ENCODE measurements at places on chromosomes 5 and 9.

DNA sequence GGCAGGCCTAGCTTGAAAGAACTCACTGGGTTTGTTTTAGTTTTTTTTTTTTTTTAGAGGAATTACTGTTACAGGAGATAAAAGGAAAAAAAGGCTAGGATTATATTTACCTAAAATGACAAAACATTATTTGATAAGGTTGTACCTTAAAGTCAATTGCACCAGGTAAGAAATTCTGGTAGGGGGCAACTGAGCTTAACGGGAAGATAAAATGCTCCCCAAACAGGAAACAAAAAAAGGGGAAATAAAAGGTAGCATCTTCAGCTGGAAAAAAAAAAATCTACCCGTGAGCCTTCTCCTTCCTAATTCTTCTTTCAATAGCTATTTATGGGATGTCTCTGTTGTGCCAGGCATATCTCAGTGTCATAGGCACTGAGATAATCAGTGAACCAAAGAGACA, 164.5 kb downstream of the PIK3R1 start:
- DNase-seq, result no peak

GRCh38 chr9:134007150-134007549, 15.0 kb upstream of the VAV2 start:
- DNase-seq, result no peak

DNA sequence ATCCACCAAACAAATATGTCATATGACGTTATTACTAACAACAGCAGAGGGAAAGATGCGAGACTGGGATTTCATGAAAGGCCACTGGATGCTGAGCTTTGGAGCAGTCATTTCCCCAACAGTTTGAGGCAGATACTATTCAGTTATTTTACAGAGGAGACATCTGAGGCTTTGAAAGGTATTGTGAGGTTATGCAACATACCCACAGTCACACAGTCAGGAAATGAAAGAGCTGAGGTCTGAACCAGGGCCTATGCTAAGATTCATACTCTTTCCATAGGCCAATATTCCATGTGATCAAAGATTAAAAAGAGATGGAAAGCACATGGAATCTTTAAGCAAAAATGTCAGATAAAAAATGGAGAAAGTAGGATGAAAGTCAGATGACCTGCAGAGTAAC, 63.0 kb downstream of the LPAR1 start:
- DNase-seq, result no peak

DNA sequence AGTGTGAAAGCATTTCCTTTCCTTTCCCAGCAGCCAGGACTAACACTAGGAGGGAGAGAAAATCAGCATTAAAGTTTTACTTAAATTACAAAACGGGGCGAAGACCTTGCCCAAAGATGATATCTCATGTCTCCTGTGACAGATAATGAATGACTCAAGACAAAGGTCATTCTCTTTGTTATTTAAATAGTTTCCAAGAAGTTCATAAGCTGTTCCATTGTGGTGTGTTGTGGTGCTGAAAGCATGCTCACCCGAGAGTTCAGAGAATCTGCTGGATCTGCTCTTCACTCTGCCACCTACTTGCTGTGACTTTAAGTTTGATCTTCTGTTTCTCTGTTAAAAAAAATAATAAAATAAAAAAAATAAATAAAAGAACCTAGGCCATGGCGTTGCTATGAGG, 265.9 kb upstream of the NR4A3 start:
- no peak for DNase-seq

- no peak for DNase-seq
Measured at GRCh38 chr5:176784218-176785165, 25.9 kb upstream of the UNC5A start.

DNA sequence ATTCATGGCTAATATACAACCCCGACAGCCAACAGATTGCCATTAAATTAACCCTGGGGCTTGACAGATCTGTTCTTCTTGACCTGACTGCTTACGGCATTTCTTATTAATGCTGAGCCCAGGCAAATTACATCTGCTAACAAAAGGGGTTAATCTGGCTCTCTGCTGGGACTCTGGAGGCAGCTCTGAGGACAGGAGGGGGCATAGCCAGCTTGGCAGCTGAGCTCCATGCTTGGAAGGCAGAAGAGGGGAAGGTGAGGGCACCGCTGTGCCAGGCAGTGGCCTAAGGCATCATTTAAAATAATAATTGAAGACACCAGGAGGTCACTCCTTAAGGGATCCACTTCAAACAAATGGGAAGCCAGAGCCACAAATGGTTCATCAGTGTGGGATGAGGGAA, 126.0 kb upstream of the GPR151 start:
- no peak for DNase-seq

- no peak for DNase-seq
Measured at GRCh38 chr5:117434254-117434653, 859.6 kb upstream of the SEMA6A start.

DNA sequence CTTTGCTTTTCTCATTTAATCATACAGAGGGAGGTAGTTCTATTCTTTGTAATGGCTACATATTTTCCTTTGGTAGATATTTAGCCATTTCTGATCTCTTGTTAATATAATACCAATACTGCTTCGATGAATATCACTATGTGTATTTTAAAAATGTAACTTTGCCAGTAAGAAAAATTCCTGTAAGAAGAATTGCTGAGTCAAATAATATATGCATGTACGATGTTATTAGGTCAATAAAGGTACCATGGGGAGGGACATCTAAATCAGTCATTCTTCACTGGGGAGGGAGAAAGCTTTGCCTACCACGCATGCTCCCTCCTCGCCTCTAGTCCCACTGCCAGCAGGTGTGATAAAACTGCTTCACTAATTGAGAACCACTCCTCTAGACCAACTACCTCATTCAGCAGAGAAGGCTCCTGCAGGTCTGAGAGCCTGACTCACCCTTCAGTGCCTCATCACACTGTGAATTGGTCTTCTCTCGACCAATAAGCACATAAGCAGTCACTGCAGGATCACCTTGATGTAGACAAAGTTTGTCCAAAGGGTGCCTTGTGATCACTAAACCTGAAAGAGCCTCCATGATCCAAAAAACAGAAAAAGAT, 56.1 kb upstream of the TBCA start:
- DNase-seq, result no peak

GRCh38 chr5:31471916-31472315, 60.0 kb downstream of the DROSHA start:
- no peak for DNase-seq

GRCh38 chr5:73387601-73388305, 60.8 kb downstream of the FOXD1 start:
- peak; percentile 7 for DNase-seq

DNA sequence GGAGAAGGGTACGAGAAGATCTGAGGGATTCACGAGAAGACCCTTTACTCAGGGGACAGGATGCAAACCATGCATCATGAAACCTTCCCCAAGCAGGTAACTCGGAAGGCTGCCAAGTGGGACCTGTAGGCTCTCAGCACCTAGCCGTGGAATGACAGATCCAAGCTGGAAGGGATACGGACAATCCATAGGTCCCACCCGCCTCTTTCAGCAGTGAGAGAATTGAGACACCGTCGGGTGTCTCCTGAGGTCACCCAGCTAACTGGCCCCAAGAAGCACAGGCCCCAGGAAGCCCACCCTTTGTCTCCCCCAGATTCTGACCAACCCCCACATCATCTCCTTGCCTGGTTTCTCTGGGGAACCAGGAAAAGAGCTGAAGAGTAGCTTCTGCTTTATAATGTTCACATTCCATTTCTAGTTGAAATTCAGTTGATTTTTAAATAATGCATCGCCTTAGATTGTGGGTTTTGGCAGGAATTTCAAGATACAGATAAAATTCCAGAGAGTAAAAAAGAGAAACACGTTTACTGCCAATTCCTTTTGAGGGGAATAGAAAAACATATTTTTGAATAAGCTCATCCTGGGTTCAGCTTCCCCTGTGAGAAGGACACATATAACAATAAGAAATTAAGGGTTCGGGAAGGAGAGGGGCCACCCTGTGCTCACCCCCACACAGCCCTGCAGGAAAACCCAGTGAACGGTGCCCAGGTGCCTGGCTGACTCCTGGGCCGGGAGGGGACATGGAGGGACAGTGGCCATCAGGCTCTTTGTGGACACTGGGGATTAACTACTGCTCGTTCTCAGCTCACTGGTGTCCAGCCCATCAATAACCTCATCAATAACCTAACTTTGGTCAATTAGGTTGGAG, 51.1 kb downstream of the NSUN2 start:
- no peak for DNase-seq

DNA sequence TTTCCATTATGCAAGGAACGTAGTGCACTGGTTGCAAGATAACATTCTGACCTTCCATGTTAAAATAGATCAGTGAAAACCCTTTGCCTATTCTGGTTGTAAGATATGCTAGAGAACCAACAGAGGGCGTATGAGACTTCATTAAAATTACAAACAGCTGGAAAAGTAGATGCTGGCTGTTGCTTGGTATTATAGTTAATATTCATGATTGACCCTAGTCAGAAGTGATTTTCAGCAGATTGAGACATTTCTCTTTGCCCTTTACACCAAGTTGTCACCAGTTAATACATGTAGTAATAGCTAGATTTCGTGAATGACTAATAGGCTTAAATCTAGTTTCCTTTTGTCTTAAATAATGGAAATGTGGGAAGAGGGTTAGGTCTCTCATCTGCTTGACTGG, 13.8 kb upstream of the FGF18 start:
- no peak for DNase-seq

DNA sequence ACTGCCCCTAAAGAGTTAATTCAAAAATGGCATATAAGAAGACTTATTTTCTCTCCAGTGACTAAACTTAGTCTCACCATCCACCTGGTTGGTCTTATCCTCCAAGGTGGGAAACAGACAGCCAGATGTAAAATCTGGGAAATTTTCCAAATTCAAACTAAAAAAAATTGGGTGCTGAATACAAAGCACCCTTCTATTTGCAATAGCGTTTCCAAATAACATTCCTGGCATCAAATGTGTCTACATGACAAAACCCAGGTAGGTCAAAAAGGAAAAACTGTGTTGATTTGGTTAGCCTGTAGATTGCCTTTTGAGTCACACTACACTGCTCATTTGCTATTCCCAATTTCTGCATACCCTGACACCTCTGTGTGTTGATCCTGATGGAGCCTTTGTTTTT, 252.2 kb downstream of the NR2F1-AS1 start:
- no peak for DNase-seq

DNA sequence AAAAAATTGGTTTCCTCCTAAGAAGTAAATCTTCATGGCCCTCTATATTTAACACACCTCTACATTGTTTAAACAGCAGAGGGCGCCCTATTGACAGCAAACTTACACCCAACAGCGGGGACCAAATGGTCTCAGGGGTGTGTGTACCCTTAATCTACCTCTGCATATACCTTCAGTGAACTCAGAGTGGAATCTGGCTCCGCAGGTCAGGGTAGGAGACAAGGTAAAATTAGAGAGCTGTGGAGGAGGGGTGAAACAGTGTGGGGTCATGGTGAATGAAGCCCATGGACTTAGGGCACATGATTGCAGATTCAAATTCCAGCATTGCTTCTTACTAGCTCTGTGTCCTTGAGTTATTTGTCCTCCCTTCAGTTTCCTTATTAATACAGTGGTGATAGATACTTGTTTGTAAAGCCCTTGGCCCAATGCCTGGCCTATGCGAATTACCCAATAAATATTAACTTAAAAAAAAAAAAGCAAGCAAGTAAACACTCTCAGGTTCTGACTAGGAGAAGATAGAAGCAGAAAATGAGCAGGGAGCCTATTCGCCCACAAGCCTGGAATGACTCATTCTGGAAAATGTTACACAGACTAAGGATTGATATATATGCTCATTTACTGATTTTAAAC, 122.9 kb downstream of the CAVIN4 start:
- DNase-seq, result no peak

DNA sequence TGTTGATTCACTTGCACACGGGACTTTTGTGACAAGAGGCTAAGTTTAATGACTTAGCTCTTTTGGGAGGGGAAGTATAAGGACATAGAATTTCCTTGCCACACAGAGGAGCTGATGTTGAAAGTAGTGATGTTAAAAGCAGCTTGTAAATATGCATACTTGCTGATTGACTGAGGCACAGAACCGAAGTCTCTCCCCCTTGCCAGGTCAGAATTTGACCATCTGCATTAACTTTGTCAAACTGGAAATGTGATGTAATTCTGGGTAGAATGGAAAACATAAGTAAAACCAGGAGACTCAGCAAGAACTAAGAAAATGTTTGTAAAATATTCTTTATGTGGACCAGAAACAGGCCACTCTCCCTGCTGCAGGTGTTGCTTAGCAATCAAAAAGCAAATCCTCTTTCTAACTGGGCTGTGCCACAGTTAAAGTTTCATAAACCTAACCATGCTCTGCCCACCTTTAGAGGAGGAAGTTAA, 284.2 kb downstream of the NR3C1 start:
- DNase-seq, result no peak

GRCh38 chr5:119016125-119016774, 27.9 kb upstream of the DTWD2 start:
- DNase-seq, result no peak

GRCh38 chr5:98775246-98776065, 2.0 kb downstream of the RGMB start:
- DNase-seq, result no peak

GRCh38 chr9:128026255-128026772, 40.8 kb downstream of the NAIF1 start:
- DNase-seq, result peak; percentile 64

DNA sequence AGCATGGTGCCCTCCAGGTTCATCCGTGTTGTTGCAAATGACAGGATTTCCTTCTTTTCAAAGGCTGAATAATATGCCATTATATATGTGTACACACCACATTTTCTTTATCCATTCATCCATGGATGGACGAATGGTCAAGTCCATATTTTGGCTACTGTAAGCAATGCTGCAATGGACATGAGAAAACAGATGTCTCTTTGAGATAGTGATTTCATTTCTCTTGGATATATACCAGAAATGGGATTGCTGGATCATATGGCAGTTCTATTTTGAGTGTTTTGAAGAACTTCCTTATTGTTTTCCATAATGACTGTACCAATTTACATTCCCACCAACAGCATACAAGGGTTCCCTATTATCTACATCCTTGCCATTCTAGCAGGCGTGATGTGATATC, 67.9 kb downstream of the TEK start:
- DNase-seq, result no peak

DNA sequence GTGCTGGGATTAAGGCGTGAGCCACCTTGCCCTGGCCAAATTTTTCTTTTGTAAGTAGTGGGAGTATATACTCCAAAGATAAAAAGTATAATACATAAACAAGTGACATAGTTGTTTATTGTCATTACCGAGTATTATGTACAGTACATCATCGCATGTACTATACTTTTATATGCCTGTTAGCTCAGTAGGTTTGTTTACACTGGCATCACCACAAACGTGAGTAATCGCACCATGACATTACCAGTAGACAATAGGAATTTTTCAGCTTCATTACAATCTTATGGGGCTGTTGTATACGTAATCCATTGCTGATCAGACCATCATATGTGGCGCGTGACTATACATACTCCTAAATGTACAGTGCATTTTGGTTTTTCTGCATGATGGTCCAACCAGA, 9.8 kb downstream of the SECISBP2 start:
- DNase-seq, result no peak

DNA sequence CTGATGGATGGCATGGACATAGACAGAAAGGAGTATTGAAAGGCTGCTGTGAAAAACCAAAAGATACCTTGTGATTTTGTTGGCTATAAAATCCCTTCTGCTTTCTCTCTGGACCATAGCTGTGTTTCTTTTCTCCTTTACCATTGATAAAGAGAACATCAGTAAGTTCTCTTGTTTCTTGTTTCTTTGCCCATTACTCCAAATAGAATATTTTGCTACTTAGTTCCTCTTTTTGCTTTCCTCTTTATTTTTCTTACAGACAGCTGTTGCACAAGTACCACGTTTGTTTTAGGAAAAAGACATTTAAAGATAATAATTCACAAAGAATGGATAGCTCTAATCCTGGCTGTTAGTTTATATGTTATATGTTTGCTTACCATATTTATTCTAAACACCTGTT, 1129.2 kb downstream of the DTWD2 start:
- DNase-seq, result no peak

- DNase-seq, result no peak
Measured at GRCh38 chr5:172133359-172134029, 54.5 kb downstream of the STK10 start.

Data from activated naive CD4-positive, alpha-beta T cell (primary cell).